ENCODE measurements at places on chromosomes 12 and 14.

- H3K4me3 ChIP-seq: no peak overlapping the region
- H3K27me3 ChIP-seq: no peaks in the 10 kb centered on the region
- no peaks in the 10 kb centered on the region for H3K4me1 ChIP-seq
- DNase-seq: no peak
- no peaks in the 10 kb centered on the region for H3K36me3 ChIP-seq
- no peak overlapping the region for H3K27ac ChIP-seq
Observed at GRCh38 chr12:104435175-104435574, 21.6 kb upstream of the CHST11 start.

GRCh38 chr14:33689680-33690079, 261.2 kb downstream of the EGLN3 start:
- H3K36me3 ChIP-seq: no peaks in the 10 kb centered on the region
- H3K27me3 ChIP-seq: no peaks in the 10 kb centered on the region
- no peak for DNase-seq
- no peak overlapping the region for H3K27ac ChIP-seq
- no peak overlapping the region for H3K4me3 ChIP-seq

GRCh38 chr14:82075566-82075965, 541.9 kb upstream of the SEL1L start:
- no peaks in the 10 kb centered on the region for H3K36me3 ChIP-seq
- H3K4me3 ChIP-seq: no peak overlapping the region
- H3K4me1 ChIP-seq: no peaks in the 10 kb centered on the region

DNA sequence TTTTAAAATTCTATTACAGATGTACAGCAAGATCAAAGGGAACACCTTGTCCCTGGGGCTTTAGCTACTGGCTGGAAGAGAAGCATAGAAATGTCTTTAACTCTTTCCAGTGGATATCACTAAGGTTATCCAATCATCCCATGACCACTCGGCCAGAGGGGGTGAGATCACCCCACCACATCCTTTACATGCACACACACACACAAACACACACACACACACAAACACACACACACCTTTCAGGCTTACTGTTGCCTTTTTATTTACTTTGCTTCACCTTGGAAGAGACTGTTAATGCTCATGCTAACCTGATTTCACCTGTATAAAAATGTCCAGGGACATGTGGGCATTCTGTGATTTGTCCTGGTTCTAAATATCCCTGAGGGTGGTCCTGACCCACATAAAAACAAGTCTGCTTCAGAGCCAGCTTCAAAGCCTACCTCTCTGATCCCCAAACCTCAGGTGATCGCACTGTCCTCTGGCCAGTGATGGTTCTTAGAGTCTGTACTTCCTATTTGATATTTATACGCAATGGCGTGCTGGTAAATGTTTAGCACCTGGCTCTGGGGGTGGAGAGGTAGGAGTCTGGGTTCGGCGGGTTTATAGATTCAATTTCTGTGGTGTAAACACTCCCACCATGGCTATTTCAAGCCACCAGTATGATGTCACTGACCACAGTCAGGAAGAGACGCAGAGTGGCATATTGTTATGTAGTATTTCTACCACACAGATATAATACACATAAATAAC, 166.1 kb upstream of the EEA1 start:
- no peaks in the 10 kb centered on the region for H3K27me3 ChIP-seq
- no peaks in the 10 kb centered on the region for H3K36me3 ChIP-seq
- no peak overlapping the region for H3K4me3 ChIP-seq
- H3K4me1 ChIP-seq: no peaks in the 10 kb centered on the region
- DNase-seq: no peak

GRCh38 chr12:125280482-125281377, 215.5 kb downstream of the AACS start:
- H3K36me3 ChIP-seq: no peaks in the 10 kb centered on the region

- H3K36me3 ChIP-seq: no peaks in the 10 kb centered on the region
- H3K4me3 ChIP-seq: no peak overlapping the region
- H3K27me3 ChIP-seq: no peaks in the 10 kb centered on the region
- no peak overlapping the region for H3K27ac ChIP-seq
- no peaks in the 10 kb centered on the region for H3K4me1 ChIP-seq
- DNase-seq: no peak
Observed at GRCh38 chr12:77070800-77071449, 5.6 kb upstream of the E2F7 start.

DNA sequence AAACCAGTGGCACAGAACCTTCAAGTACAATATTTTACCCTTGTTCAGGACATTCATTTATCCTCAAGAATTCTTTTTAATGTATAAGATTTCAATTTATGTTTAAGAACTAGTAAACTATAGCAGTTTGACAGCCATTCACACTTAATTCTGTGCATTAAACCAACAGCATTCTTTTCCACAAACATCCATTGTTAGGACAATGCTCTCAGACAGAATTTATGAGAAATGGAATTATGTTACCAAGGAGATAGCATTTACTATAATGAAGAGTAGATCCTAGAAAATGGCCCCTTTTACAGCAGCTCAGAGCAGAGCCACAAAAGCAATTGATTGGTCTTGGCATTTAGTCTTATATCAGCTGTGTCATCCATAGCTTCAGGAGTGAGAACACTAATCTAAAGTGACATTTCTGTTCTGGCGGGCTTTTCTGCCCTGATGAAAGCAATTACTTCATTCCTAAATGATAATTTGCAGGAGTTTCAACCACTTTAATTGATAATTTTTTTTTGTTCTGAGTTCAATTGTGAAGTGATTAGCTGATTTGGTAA, 268.9 kb downstream of the NPAS3 start:
- no peak overlapping the region for H3K4me3 ChIP-seq
- H3K36me3 ChIP-seq: no peaks in the 10 kb centered on the region
- no peak for DNase-seq
- H3K4me1 ChIP-seq: no peaks in the 10 kb centered on the region
- H3K27me3 ChIP-seq: no peaks in the 10 kb centered on the region
- no peak overlapping the region for H3K27ac ChIP-seq

DNA sequence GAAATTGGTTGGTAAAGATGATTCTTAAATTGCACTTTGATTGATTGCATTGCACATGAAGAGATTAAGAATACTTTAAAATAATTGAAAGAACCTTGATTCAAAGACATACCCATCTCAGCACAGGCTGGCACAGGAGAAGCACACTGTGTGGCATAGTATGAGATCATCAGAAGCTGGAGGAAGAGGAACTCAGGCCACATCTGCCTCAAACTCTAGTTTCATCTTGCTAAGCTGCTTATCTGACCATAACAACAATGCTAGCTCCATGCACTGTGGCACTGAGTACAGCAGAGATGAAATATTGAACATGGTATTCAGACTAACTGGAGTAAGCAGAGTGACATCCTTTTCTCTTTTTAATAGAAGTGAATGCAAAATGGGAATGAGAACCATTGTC, 99.1 kb downstream of the TBC1D30 start:
- H3K4me3 ChIP-seq: no peak overlapping the region
- no peaks in the 10 kb centered on the region for H3K27me3 ChIP-seq
- H3K27ac ChIP-seq: no peak overlapping the region
- no peak for DNase-seq
- H3K4me1 ChIP-seq: no peaks in the 10 kb centered on the region

- DNase-seq: no peak
- no peak overlapping the region for H3K27ac ChIP-seq
- H3K27me3 ChIP-seq: no peaks in the 10 kb centered on the region
- H3K4me1 ChIP-seq: peaks cover 17% of the 10 kb centered on the region
- H3K4me3 ChIP-seq: no peak overlapping the region
- no peaks in the 10 kb centered on the region for H3K36me3 ChIP-seq
Observed at GRCh38 chr12:56081393-56082347, 1.7 kb downstream of the ERBB3 start.

DNA sequence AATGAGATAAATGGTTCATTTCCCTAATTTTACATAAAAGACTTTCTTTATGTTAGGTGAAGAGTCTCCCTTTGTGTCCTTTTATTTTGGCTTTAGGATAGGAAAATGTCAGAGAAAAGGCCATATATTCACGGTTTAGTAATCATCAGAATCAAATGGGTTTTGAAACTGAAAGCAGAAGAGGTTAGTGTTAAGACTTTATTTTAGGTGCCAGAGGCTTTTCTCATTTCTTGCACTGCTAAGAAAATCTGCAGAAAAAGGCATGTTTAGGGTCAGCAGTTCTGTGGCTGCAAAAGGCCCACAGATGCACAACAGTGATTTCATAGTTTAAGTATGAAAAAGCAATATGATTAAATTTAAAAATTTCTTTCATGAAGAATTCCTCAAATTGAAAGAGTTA, 80.4 kb upstream of the SINHCAF start:
- H3K36me3 ChIP-seq: no peaks in the 10 kb centered on the region
- no peaks in the 10 kb centered on the region for H3K27me3 ChIP-seq
- no peak overlapping the region for H3K27ac ChIP-seq
- DNase-seq: no peak

DNA sequence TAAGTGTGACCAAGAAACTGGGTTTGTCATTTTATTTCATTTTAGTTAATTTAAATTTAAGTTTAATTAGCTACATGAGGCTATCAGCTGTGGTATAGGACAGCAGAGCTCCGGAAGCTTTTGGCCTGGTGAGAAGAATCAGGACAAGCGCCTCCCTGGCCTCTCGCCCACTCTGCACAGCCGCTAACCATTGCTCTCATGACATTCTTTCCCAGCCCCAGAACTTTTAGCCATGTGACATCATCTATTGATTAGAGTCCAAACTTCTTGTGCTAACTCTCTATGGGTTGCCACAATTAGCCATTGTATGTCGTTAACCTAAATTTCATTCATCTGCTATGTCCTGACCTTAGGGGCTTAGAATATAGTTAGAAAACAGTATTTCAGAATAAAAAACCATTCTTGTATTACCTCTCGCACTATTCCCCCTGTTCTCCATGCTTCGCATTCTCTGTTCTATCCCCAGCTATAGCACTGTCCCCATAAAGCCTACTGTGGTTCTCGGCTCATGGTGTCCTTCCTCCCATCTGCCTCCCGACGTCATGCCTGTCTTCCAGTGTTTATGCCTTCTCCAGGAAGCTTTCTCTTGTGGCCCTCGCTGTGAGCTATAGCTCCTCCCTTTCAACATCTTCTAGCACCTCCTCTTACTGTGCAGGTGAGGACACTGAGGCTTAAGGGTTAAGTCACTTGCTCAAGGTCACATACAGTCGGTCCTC, 23.5 kb downstream of the SSH1 start:
- H3K4me3 ChIP-seq: no peak overlapping the region
- no peak overlapping the region for H3K27ac ChIP-seq
- DNase-seq: no peak

- no peak for DNase-seq
- H3K4me3 ChIP-seq: no peak overlapping the region
- no peaks in the 10 kb centered on the region for H3K36me3 ChIP-seq
- no peak overlapping the region for H3K27ac ChIP-seq
- no peaks in the 10 kb centered on the region for H3K27me3 ChIP-seq
Observed at GRCh38 chr14:98591161-98591560, 680.8 kb downstream of the BCL11B start.

GRCh38 chr12:124956571-124956970, 32.4 kb downstream of the DHX37 start:
- DNase-seq: no peak
- H3K27ac ChIP-seq: no peak overlapping the region
- no peaks in the 10 kb centered on the region for H3K27me3 ChIP-seq
- H3K4me1 ChIP-seq: no peaks in the 10 kb centered on the region

- no peak for DNase-seq
- H3K4me1 ChIP-seq: no peaks in the 10 kb centered on the region
- H3K27me3 ChIP-seq: no peaks in the 10 kb centered on the region
- no peaks in the 10 kb centered on the region for H3K36me3 ChIP-seq
- no peak overlapping the region for H3K27ac ChIP-seq
Observed at GRCh38 chr12:29314416-29314815, 66.6 kb downstream of the ERGIC2 start.

GRCh38 chr12:10720974-10721650, 2.0 kb downstream of the YBX3 start:
- DNase-seq: no peak
- no peaks in the 10 kb centered on the region for H3K36me3 ChIP-seq
- H3K4me3 ChIP-seq: no peak overlapping the region
- peaks cover 10% of the 10 kb centered on the region for H3K4me1 ChIP-seq

GRCh38 chr14:40697231-40697630, 909.4 kb upstream of the LRFN5 start:
- H3K36me3 ChIP-seq: no peaks in the 10 kb centered on the region
- H3K4me3 ChIP-seq: no peak overlapping the region

- H3K4me1 ChIP-seq: no peaks in the 10 kb centered on the region
- no peak overlapping the region for H3K4me3 ChIP-seq
- H3K27ac ChIP-seq: no peak overlapping the region
- H3K36me3 ChIP-seq: no peaks in the 10 kb centered on the region
- no peak for DNase-seq
Observed at GRCh38 chr12:29066011-29066588, 83.0 kb upstream of the FAR2 start.

DNA sequence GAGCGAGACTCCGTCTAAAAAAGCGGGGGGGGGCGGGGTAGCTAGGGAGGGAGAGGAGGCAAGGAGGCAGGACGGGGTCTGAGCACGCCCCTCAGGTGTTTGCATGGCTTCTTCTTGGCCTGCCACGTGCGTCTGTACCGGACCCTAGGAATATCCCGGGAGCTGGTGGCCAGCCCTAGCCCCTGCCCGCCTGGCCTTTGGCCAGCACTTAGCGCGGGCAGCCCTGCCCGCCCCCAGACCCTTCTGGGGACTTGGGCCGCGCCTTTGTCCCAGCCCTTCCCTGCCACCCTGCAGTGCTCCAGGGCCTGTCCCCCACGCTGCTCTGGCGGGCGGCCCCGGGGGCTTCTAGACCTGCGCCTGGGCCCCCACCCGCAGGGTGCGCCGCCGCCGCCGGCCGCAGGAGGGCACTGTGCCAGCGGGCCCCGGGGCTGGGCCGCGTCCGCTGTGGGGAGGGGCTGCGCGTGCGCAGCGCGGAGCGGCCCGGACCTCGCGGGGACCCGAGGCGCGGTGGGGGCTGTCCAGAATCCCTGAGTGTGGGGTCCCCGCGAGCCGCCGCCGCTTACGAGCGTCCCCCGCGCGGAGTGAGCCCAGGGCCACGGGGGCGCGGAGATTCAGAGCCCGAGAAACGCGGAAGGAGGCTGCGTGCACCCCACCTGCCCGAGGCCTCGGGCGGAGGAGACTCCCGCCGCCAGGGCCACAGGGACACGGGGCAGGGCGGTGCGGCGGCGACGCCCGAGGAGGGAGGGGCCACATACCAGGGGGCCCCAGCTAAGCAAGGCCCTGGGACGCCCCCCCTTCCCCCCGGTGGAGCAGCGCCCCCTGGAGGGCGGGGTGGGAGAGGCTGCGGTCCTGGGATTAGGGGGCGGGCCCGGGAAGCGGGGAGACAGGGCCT, 21.0 kb downstream of the SLC25A29 start:
- peak; percentile 62 for DNase-seq
- peaks cover 3% of the 10 kb centered on the region for H3K36me3 ChIP-seq
- H3K4me1 ChIP-seq: peaks cover 2% of the 10 kb centered on the region
- peak overlapping the region; percentile 96 for H3K4me3 ChIP-seq
- H3K27ac ChIP-seq: peak overlapping the region; percentile 86

GRCh38 chr12:114508529-114509129, 102.7 kb upstream of the TBX5 start:
- no peaks in the 10 kb centered on the region for H3K4me1 ChIP-seq
- no peak overlapping the region for H3K27ac ChIP-seq
- DNase-seq: peak; percentile 1
- H3K36me3 ChIP-seq: no peaks in the 10 kb centered on the region
- no peaks in the 10 kb centered on the region for H3K27me3 ChIP-seq
- no peak overlapping the region for H3K4me3 ChIP-seq
